ENCODE measurements at places on chromosomes 12 and 14. TPM values are rescaled to one million over a fixed set of nuclear protein-coding genes. Genes with fewer than 3 reads are reported as not detected.

The EID3 gene
- 4.2 TPM for total RNA-seq

The IAPP gene
- not detected for total RNA-seq

The FAM186B gene
- 0.54 TPM for total RNA-seq

The CCDC196 gene
- total RNA-seq, result not detected

The DMAC2L gene
- total RNA-seq, result 3.8 TPM

The STYK1 gene
- total RNA-seq, result not detected

The IFNG-AS1 gene
- total RNA-seq, result not detected

The SYNE2 gene
- 19.1 TPM for total RNA-seq

The KLRD1 gene
- total RNA-seq, result not detected

The TEP1 gene
- 11.3 TPM for total RNA-seq

The FSCB gene
- total RNA-seq, result not detected

The FAM177A1 gene
- total RNA-seq, result 48.4 TPM

The CARMIL3 gene
- total RNA-seq, result not detected

The TMEM119 gene
- total RNA-seq, result 1.3 TPM

The IRAK3 gene
- 22.0 TPM for total RNA-seq

The GLT1D1 gene
- total RNA-seq, result not detected
